Suppressor macrophage treated with lipopolysaccharide for 4 hours (primary cell): ENCODE measurements at places on chromosomes 2 and 18.

DNA sequence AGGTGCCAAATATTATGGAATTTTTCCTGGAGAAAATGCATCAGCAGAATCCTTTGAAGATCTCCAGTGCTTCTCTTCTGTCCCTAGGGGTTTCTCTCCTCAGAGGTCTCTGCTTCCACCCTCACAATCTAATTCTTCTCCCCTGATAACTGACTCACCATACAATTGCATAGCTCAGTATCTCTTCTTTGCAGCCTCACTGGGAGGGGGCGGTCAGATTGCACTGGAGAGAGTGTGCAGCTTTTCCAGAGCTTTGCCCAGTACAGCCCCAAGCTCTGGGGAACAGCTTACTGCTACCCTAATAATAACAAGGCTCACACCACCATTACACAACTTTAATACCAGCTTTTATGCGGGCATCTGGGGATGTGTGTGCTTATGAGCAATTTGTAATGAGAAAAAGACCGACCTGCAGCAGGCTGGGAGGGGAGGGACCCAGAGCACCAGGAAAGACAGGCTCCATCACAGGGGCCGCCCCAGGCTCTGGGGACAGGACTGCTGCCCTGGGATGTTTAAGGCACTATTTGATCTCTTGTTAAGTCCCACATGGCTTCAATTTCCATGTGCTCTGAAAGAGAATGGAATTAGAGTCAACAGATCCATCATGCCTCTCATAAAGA, 276.6 kb upstream of the SIX2 start:
- DNase-seq = no peak

DNA sequence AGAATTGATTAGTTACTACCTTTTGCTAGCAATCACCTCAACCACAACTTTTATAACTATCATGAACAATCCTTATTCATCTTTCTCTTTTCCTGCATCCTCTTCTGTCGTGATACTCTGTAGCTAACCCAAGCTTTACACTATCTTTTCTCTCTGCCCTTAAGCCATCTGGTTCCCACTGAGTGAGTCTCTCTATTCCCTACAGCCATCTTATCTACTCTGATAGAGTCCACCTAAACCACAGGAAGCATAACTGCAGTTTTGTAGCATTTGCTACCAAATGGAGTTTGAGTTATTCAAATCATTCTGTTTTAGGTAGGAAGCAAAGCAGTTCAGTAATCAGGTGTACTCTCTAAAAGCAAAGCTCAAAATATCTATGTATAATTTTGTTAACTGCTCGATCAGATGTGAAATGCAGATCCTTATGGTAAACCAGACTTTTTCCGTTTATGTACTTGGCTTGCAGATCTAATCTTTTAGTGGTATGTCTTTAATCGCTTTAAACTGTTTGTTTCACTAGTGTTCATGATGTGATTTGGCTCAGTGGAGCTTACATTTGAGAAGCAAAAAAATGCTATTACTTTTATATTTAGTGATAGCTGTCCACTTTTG, 91.0 kb downstream of the CSRNP3 start:
- DNase-seq = no peak

GRCh38 chr18:9696112-9696511, 12.0 kb upstream of the RAB31 start:
- no peak for DNase-seq

DNA sequence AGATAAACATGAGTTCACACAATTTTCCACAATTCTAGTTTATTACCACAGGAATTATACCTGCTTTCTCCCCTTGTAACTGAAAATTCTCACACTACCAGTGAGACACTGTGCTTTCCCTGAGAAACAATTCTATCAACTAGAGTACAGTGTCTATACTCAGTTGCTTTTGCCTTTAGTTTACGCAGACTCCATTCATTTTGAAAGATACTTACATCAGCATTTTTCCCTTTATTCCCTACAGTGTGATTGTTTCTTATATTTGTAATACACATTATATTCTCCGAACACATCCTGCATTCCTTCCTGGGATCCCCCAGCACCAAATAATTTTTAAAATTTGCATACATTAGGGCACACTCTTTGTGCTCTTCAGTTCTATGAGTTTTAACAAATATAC, 1455.5 kb downstream of the SUCLG1 start:
- DNase-seq = no peak

DNA sequence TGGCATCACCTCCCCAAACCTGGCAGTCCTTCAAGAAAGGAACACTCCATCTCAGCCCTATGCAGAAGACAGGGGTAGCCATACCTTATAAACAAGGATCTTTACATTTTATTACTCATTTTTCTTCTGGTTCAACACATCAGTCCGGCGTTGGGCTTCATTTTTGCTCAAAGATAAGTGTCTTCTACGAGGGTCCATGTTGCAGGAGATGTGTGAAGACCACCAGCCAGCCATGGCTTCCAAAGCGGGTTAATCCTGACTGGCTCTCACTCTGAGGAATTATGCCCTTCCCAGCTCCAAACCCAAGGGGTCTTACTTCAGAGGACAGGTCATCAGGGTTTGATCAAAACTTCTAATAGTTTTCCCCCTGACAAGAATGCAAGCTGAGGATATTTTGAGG, 23.9 kb upstream of the GNAL start:
- DNase-seq = no peak

- no peak for DNase-seq
Observed at GRCh38 chr2:21013043-21013816, 30.6 kb downstream of the APOB start.

GRCh38 chr2:167017021-167017420, 128.7 kb downstream of the XIRP2 start:
- DNase-seq = no peak

DNA sequence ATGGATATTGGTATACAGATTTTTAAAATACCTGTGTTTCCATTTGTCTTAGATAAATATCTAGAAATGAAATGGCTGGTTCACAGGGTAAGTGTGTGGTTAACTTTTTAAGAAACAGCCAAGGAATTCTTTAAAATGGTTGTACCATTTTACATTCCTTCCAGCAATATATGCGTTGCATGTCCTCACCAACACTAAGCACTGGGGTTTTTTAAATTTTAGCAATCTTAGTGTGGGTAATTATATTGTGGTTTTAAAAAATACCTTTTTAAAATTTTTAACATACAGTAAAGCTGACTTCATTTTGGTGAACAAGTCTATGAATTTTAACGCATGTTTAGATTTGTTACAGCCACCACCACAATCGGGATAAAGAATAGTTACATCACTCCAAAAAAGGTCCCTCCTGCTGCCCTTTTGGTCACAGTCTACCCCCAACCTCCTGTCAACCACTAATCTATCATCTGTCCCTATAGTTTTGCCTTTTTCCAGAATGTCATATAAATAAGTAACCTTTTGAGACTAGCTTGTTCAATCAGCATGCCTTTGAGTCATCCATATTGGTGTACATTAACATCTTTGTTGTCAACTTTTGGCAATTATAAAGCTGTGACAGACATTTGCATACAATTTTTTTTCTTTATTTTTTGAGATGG, 128.1 kb upstream of the MSTN start:
- DNase-seq = no peak

GRCh38 chr2:96075199-96075771, 40.6 kb upstream of the GPAT2 start:
- no peak for DNase-seq

DNA sequence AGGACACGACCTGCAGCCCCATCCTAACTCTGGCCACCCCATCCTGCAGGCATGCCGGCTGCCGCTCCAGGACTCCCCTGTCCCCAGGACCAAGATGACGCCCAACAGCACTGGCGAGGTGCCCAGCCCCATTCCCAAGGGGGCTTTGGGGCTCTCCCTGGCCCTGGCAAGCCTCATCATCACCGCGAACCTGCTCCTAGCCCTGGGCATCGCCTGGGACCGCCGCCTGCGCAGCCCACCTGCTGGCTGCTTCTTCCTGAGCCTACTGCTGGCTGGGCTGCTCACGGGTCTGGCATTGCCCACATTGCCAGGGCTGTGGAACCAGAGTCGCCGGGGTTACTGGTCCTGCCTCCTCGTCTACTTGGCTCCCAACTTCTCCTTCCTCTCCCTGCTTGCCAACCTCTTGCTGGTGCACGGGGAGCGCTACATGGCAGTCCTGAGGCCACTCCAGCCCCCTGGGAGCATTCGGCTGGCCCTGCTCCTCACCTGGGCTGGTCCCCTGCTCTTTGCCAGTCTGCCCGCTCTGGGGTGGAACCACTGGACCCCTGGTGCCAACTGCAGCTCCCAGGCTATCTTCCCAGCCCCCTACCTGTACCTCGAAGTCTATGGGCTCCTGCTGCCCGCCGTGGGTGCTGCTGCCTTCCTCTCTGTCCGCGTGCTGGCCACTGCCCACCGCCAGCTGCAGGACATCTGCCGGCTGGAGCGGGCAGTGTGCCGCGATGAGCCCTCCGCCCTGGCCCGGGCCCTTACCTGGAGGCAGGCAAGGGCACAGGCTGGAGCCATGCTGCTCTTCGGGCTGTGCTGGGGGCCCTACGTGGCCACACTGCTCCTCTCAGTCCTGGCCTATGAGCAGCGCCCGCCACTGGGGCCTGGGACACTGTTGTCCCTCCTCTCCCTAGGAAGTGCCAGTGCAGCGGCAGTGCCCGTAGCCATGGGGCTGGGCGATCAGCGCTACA, 2.1 kb downstream of the GPBAR1 start:
- DNase-seq = no peak

GRCh38 chr2:112712465-112712864, 8.4 kb upstream of the NT5DC4 start:
- DNase-seq = no peak

GRCh38 chr18:50162486-50163304, 32.3 kb downstream of the MYO5B start:
- no peak for DNase-seq

- DNase-seq = no peak
Observed at GRCh38 chr18:40094441-40094840, 1860.6 kb upstream of the PIK3C3 start.

DNA sequence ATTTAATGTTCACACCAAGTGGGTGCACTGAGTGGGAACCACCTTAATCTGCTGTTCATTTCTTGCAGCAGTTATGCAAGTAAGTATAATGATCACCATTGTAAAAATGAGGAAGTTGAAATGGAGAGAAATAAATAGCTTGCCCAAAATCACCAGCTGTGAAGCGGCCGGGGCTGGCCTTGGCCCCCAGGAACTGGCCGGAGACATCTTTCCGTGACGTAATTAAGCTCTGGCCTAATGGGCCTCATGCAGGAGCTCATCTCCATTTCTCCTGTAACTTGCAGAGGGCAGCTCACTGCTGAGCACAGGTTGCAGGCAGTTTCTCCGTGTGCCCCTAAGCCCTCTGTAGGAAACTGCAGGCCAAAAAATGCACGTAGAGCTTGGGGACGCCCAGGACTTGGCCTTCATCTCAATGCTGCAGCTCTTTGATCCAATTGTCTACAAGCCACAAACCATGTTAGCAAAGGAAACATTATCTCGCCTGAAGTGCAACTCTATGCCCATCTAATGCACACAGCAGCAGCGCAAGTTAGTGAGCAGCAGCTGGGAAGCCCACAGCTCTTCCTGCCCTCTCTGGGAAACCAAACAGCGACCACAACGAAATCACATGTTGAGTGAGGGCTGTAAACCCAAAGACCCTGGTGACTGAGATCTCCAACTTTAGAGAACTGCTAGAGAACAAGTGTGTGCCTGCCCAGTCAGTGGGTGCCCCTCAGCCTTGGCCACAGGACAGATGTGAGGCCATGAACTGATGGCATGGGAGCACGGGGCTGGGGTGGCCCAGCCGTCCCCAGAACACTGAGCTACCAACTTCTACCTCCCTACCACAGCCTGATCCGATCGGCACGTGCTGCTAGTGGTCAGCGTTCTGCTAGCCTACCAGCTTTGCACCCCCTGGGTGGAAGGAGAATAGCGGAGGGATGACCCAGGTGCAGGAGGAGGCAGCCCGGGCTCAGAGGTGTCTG, 28.8 kb downstream of the APCDD1 start:
- peak; percentile 68 for DNase-seq

- no peak for DNase-seq
Observed at GRCh38 chr2:35989503-35989902, 366.1 kb upstream of the CRIM1 start.

- DNase-seq = no peak
Observed at GRCh38 chr2:84701880-84702279, 179.0 kb downstream of the TRABD2A start.

DNA sequence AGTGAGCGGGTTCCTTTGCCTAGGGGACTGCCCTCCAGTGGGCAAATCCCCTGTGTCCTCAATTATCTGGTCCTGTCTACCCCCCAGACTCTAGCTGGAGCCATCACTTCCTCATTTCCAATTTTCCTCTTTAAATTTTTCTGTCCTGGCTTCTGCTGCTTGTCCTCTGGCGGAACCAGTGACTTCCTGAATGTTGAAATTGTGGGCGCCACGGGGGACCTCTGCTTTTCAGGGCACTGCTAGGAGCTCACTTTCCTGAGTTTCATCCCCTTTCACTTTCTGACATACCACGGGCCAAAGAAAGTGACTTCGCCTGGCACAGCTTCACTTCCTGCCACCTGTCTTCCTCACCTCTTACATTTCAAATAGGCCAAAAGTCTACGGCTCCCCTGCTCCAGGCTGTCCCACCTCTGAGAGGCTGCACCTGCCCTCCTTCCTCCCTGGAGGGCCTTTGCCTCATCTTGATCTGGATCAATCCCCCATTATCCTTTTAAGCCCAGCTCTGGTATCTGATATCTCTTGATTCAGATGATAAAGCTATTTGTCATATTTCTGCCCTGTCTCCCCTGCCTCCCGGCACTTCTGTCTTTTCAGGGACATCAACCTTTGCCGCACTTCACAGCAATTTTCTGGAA, 1.4 kb upstream of the MARCO start:
- peak; percentile 91 for DNase-seq

GRCh38 chr2:223197046-223197445, 145.1 kb downstream of the KCNE4 start:
- DNase-seq = no peak

DNA sequence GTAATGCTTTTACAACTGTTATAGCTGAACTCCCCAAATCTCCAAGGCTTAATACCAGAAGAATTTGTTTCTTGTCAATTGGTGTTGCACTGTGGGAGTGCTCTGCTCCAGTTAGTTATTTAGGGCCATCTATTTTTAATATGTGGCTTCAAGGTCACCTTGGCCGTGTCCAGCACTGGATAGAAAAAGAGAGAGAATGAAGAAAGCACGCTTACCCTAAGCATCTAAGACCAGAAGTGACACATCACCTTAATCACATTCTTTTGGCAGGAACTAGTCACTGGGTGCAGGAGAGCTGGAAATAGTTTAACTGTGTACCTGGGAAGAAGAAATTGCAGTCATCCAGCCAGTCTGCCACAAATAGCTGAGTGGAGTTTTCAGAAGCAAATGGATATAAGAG, 78.8 kb downstream of the VWC2L start:
- no peak for DNase-seq

DNA sequence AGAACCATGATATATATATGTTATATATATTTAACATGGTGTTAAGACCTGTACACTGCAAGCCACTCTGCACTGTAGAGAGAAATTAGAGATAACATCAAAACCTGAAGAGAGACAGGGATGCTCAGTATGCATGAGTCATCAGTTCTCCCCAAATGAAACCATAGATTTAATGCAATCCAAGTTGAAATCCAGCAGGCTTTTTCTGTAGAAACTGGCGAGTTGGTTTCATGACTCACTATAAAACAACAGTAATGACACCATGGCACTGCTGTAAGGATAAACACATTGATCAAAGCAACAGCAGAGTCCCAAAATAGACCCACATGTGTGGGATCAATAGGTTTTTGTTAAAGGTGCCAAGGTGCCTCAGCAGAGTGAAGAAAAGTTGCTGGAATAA, 65.8 kb downstream of the RTP5 start:
- DNase-seq = no peak
